ENCODE measurements at places on chromosomes 5 and 9. TPM values are rescaled to one million over a fixed set of nuclear protein-coding genes. Genes with fewer than 3 reads are reported as not detected.

Gene CPLANE1
- 27.6 TPM for total RNA-seq

Gene GRIA1
- 0.50 TPM for total RNA-seq

Gene SPATA31D4
- not detected for total RNA-seq

Gene FAM221B
- total RNA-seq = not detected

Gene ASS1
- 225 TPM for total RNA-seq

Gene LAMC3
- total RNA-seq = 0.33 TPM

Gene PLPP7
- total RNA-seq = 9.3 TPM

Gene OTULIN
- 28.4 TPM for total RNA-seq

Gene TPPP
- 0.66 TPM for total RNA-seq

Gene PLGRKT
- total RNA-seq = 24.6 TPM

Gene LSM11
- 3.5 TPM for total RNA-seq

Gene INSL6
- not detected for total RNA-seq

Gene PRRX2
- total RNA-seq = 50.0 TPM

Gene SLC1A3
- 8.3 TPM for total RNA-seq

Gene LTC4S
- not detected for total RNA-seq

Gene TPRN
- total RNA-seq = 11.6 TPM

Gene HEMGN
- not detected for total RNA-seq

Gene PTAR1
- total RNA-seq = 94.1 TPM

Gene PCA3
- not detected for total RNA-seq

Gene CER1
- not detected for total RNA-seq

Gene AQP7
- 0.99 TPM for total RNA-seq

Gene FAM78A
- total RNA-seq = 0.29 TPM

Gene ANKRD34B
- total RNA-seq = not detected

Gene C5orf24
- total RNA-seq = 31.4 TPM

Gene PHYHD1
- total RNA-seq = 18.7 TPM

Gene OR2V1
- total RNA-seq = not detected

Gene EPB41L4B
- 0.15 TPM for total RNA-seq

Gene PTGDS
- total RNA-seq = 36.7 TPM

Gene SOX30
- under 0.01 TPM for total RNA-seq

Gene TLN1
- 445 TPM for total RNA-seq

Gene CAST
- 200 TPM for total RNA-seq

Gene CARD9
- 1.3 TPM for total RNA-seq
